ENCODE measurements at places on chromosomes 3 and 15. TPM values are rescaled to one million over a fixed set of nuclear protein-coding genes. Genes with fewer than 3 reads are reported as not detected.

DNA sequence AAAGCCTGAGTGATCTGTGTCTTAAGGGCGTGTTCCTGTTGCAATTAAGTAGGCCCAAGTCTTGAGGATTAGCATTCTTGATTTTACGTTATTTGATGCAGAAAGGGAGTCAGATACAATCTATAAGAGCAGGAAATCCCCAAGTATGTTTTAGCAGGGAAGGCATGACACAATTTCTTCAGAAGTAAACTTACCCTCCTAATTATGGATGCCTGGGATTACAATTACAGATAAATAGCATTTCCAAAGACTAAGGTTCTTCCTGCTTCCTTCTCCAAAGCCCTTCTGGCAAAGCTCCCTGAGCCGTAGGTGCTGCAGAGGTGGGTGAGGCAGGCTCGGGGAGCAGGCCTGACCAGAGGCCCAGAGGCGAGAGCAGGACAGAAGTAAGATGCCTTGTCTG, 34.9 kb upstream of the ST6GAL1 start:
- peak overlapping the region; percentile 19 for H3K4me3 ChIP-seq
- H3K4me1 ChIP-seq, result no peaks in the 10 kb centered on the region
- no peak overlapping the region for H3K27ac ChIP-seq
- no peaks in the 10 kb centered on the region for H3K36me3 ChIP-seq
- H3K27me3 ChIP-seq, result no peaks in the 10 kb centered on the region

DNA sequence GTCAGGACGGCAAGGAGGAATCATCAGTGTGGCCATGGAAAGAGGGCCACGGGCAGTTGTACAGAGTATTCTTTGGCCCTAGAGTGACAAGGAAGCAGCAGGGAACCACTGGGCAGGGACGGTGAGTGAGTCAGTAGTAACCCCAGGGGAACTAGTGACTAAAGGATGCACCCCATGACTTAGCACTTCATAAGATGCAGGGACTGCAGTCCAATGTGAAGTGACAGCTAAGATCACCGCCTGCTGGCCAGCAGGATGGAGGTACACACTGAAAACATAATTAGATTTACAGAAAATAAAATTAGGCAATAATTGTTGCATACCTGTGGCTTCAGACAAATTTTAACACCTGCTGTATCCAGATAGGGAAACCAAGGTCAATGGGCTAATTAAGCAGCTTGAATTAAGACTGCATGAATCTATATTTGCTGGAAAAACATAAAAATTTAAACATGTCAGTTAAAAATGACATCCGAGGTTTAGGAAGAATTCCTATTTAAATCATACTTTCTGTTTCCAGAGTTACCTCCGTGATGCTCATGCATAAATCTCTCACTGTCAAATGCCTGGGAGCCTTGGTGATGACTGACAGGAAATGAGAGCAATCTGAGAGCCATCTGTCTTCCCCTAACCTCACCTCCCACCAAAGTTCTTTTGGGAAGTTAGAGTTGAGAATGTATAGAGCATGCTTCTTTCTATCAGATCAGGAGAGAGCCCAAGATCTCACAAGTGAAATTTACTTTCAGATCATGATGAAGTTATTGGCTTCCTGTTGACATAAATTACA, 56.5 kb downstream of the DCLK3 start:
- H3K36me3 ChIP-seq, result no peaks in the 10 kb centered on the region
- H3K27me3 ChIP-seq, result no peaks in the 10 kb centered on the region
- H3K4me1 ChIP-seq, result no peaks in the 10 kb centered on the region
- H3K27ac ChIP-seq, result no peak overlapping the region
- peak; percentile 61 for DNase-seq
- no peak overlapping the region for H3K4me3 ChIP-seq

- DNase-seq, result no peak
- no peaks in the 10 kb centered on the region for H3K4me1 ChIP-seq
- H3K27ac ChIP-seq, result no peak overlapping the region
- H3K4me3 ChIP-seq, result no peak overlapping the region
- no peaks in the 10 kb centered on the region for H3K27me3 ChIP-seq
Observed at GRCh38 chr3:173703771-173704170, 306.2 kb downstream of the NLGN1 start.

GRCh38 chr3:35777563-35778554, 138.5 kb downstream of the ARPP21 start:
- peak; percentile 63 for DNase-seq
- H3K27ac ChIP-seq, result no peak overlapping the region
- H3K4me1 ChIP-seq, result peaks cover 8% of the 10 kb centered on the region
- no peaks in the 10 kb centered on the region for H3K36me3 ChIP-seq
- no peak overlapping the region for H3K4me3 ChIP-seq
- peaks cover 5% of the 10 kb centered on the region for H3K27me3 ChIP-seq

GRCh38 chr15:55434989-55435825, 26.9 kb downstream of the PIERCE2 start:
- no peaks in the 10 kb centered on the region for H3K4me1 ChIP-seq
- DNase-seq, result no peak
- H3K4me3 ChIP-seq, result no peak overlapping the region

DNA sequence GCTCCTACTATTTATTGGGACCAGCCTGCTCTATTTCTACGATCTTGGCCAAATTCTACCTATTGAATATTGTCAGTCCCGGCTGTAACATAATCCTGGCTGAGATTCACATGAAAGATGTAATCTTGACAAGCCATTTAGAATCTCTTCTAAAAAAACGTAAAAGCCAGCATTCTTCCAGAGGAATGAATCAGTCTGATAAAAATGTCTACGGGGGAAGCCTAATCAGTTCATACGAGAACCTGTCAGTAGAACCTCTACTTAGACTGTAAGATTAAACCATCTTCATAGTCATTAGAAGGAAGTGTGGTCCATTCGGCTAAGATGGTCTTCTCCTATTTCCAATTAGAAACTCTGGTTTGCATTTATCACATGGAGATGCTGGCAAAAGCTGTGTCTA, 147.2 kb upstream of the WNT5A start:
- no peaks in the 10 kb centered on the region for H3K36me3 ChIP-seq
- H3K4me3 ChIP-seq, result no peak overlapping the region
- no peak for DNase-seq
- H3K4me1 ChIP-seq, result peaks cover 3% of the 10 kb centered on the region

DNA sequence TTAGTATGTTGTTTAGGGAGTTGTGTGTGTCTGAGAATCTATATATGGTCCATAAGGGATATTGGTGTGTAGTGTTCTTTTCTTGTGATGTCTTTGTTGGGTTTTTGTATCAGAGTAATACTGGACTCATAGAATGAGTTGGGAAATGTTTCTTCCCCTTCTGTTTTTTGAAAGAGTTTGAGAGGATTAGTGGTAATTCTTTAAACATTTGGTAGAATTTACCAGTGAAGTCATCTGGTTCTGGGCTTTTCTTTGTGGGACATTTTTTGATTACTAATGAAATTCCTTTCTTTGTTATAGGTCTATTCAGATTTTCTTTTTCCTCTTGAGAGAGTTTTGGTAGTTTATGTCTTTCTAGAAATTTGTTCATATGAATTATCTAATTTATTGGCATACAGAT, 16.9 kb downstream of the ACKR2 start:
- no peaks in the 10 kb centered on the region for H3K4me1 ChIP-seq
- H3K27ac ChIP-seq, result no peak overlapping the region
- H3K27me3 ChIP-seq, result no peaks in the 10 kb centered on the region
- H3K4me3 ChIP-seq, result no peak overlapping the region
- DNase-seq, result no peak
- H3K36me3 ChIP-seq, result no peaks in the 10 kb centered on the region

GRCh38 chr15:61141497-61142125, 87.5 kb downstream of the RORA start:
- H3K36me3 ChIP-seq, result no peaks in the 10 kb centered on the region
- H3K4me1 ChIP-seq, result peaks cover 5% of the 10 kb centered on the region
- peak; percentile 71 for DNase-seq
- H3K27me3 ChIP-seq, result no peaks in the 10 kb centered on the region
- no peak overlapping the region for H3K4me3 ChIP-seq

DNA sequence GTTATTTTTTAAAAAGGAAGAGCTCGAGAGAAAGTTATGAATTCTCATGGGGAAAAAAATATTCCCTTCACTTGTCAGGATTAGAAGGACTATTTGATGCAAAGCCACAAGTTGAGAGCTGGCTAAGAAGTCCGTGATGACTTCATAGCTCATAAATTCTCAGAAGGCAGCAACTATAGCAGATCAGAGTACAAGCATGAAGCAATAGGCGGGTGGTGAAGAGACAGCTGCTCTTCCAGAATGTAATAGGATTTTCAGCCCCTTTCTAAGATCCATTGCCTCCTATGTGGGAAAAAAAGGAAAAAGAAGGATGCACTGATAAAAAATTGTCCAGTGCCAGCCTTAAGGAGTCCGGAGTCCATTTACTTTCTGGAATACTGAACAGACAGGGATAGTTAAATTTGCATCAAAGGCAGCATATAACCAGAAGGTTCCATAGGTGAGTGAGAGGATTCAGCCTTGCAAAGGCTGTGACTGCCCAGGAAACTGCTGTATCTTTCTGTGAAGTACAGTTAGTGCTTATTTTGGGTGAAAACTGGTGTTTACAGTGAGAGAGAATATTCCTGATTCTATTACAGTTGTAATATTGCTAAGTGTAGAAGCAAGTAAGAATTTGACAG, 929.5 kb upstream of the ALCAM start:
- DNase-seq, result no peak
- H3K36me3 ChIP-seq, result no peaks in the 10 kb centered on the region
- no peaks in the 10 kb centered on the region for H3K27me3 ChIP-seq
- H3K4me1 ChIP-seq, result peaks cover 9% of the 10 kb centered on the region
- H3K4me3 ChIP-seq, result peak overlapping the region; percentile 53

- H3K36me3 ChIP-seq, result peaks cover 42% of the 10 kb centered on the region
- H3K27me3 ChIP-seq, result no peaks in the 10 kb centered on the region
- peaks cover 3% of the 10 kb centered on the region for H3K4me1 ChIP-seq
- DNase-seq, result no peak
- H3K27ac ChIP-seq, result peak overlapping the region; percentile 87
Observed at GRCh38 chr3:127598841-127599570, 795 bp downstream of the MCM2 start.

- H3K4me3 ChIP-seq, result no peak overlapping the region
- no peak overlapping the region for H3K27ac ChIP-seq
- peaks cover 23% of the 10 kb centered on the region for H3K36me3 ChIP-seq
- no peak for DNase-seq
- H3K4me1 ChIP-seq, result peaks cover under 1% of the 10 kb centered on the region
Observed at GRCh38 chr3:149529099-149529498, 54.6 kb downstream of the TM4SF4 start.

GRIP2 gene
- total RNA-seq, result 0.82 TPM

FES gene
- 29.9 TPM for total RNA-seq

P2RY14 gene
- not detected for total RNA-seq

Measured in endodermal cell (in vitro differentiated cells).